NCI-H82 (cell line): ENCODE measurements at places on chromosomes 2 and 18.

GRCh38 chr2:43884689-43885088, 45.9 kb downstream of the ABCG8 start:
- DNase-seq, result no peak

- no peak for DNase-seq
Observed at GRCh38 chr18:49699303-49699702, 114.0 kb downstream of the ACAA2 start.

GRCh38 chr2:165903406-165903805, 50.2 kb downstream of the TTC21B start:
- no peak for DNase-seq

DNA sequence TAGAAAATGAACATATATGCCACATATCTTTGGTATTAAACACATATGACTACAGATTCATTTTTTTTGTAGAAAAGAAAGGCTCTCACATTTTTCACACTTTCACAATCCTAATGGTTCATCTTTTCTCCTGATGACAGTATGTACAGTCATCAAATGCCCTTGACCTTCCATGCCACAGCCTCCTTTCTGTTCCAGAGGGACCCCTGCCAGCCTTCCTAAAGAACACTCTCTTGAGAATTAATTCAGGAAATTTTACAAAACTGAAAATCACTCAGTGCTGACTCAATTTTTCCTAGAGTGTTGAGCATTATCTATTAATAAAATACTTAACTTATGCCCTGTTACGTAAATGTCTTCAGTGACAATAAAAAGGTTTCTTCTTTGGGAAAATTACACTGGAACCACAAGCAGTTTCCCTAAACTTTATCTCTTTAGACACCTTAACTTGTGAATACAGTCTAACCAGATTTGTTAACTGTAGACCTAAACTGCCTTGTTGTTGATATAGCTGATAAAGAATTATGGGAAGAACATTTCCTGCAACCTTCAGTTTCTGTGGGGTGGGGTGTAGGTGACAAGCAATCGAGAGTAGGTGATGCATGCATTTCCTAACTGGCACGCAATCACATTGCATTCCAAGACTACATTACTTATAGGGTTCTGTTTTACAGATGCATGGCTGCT, 15.3 kb upstream of the ACOXL start:
- no peak for DNase-seq

GRCh38 chr2:85264471-85264870, 63.3 kb downstream of the TGOLN2 start:
- DNase-seq, result no peak
